ENCODE measurements at places on chromosomes 5 and 9. TPM values are rescaled to one million over a fixed set of nuclear protein-coding genes. Genes with fewer than 3 reads are reported as not detected.

DNA sequence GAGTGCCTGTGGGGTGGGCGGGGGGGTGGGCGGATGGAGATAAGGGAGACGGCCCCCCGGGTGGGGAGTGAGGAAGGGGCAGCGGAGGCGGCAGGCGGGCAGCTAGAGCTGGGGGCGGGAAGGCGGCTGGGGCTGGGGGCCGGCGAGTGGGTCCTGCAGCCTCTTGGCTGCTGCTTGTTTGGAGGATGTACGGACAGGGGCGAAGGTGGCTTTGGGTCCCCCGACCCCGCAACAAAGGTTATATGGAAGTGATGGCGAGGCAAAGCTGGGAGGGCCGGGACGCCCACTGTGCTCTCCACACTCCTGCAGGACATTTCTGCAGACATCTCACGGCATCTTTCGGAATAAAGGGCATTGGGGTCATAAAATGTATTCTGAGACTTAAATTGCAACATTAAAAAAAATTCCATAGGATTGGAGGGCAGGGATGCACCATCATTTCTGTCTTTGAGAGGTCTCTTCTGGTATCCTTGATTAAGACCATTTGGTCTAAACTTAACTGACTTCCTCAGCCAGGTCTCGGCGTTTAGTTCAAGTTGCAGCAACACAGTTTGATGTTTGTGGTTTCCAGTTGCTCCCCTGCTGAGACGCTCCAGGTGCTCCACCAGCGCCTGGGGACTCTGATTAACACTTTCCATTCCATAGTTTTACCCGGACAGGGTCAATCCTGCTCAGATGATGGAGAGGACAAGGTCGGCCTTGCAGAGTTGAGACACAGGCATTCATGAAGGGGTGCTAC lies 101.6 kb upstream of the SSBP2 start:
- H3K36me3 ChIP-seq, result no peaks in the 10 kb centered on the region
- H3K4me1 ChIP-seq, result peaks cover 15% of the 10 kb centered on the region
- H3K27me3 ChIP-seq, result no peaks in the 10 kb centered on the region
- peak; percentile 22 for DNase-seq
- peak overlapping the region; percentile 60 for H3K4me3 ChIP-seq
- peak overlapping the region; percentile 75 for H3K27ac ChIP-seq

Gene PCA3
- not detected for polyA plus RNA-seq

Gene RNF130
- polyA plus RNA-seq, result 44.3 TPM

- no peaks in the 10 kb centered on the region for H3K4me1 ChIP-seq
- H3K36me3 ChIP-seq, result no peaks in the 10 kb centered on the region
- H3K4me3 ChIP-seq, result no peak overlapping the region
- H3K27me3 ChIP-seq, result no peaks in the 10 kb centered on the region
- DNase-seq, result no peak
Observed at GRCh38 chr5:76269259-76269931, 133.7 kb upstream of the IQGAP2 start.

DNA sequence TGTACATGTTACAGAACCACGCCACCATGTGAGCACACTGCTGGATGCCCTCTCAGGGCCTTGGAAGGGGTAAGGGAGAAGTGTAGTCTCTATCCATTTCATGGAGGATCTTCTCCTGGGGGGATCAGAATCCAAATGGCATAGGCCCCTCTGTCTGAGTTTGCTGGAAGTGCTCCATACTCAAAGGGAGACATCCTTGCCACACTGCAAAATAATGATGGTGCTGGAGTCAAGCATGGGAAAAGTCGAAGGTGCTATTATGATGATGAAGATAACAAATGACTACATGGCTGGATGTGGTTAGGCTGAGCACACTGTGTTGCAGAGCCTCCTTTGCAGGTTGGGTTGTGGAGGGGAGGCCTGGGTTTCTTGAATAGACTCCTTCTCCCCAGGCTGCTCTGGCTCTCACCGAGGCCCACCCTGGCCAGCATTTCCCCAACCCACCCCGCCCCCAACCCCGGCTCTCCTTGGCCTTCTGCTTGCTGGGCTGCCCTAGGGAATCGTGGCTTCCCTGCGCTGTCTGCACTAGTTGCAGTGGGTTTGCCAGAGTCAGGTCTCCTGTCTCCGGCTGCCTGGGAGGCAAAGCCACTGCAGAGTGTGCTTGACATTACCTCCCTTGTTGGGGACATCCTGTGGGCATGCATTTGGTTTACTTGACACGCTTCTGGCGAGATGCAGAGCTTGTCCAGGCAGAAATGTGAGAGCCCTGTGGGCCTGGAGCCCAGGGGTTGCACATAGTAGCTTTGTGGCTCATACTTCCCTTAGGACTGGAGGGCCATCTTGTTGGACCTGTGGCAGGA lies 3.0 kb downstream of the MVB12B start:
- H3K36me3 ChIP-seq, result no peaks in the 10 kb centered on the region
- H3K27ac ChIP-seq, result no peak overlapping the region
- H3K4me3 ChIP-seq, result no peak overlapping the region
